ENCODE measurements at places on chromosomes 6 and 20.

GRCh38 chr6:36633915-36634314, 39.8 kb downstream of the SRSF3 start:
- DNase-seq = no peak

DNA sequence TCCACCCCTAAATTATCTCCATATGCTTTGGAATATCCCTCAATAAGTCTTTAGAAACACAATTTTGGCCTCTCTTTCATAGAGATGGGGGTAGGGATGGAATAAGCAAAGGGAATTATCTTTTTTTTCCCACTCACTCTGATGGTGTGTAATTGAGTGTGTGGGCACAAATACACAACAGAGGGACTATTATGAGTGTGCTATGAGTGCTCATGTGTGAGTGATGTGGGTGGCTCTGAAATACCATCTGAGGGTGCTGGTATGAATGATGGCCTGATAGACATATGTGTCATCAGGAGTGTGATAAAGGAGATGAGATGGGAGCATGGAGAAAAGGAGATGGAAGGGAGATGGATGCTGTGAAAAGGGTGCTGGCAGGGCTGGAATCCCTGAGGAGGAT, 35.6 kb downstream of the GSS start:
- DNase-seq = no peak

GRCh38 chr6:167846997-167847606, 20.4 kb downstream of the AFDN start:
- DNase-seq = no peak

DNA sequence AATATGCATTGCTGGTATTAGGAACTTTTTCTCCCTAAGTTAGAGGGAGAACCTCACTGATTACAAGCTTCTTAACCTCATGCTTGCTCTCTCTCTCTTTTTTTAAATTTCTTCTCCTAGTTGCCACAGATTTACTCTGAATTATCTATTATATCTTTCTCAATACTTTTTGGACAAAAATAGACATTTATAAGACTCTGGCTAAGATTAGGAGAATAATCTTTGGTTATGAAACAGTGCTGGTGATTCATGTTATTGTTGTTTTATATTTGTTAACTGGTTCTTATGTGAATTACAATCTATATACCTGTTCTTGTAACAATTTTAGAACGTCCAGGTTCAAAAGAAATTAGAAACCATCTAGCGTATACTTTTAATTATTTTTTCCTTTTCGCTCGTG, 187.8 kb downstream of the OGFRL1 start:
- no peak for DNase-seq

- DNase-seq = peak; percentile 6
These were observed 175.3 kb upstream of the CST7 start for GRCh38 chr20:24773751-24774201.

GRCh38 chr6:7696061-7696460, 29.8 kb upstream of the BMP6 start:
- DNase-seq = no peak

DNA sequence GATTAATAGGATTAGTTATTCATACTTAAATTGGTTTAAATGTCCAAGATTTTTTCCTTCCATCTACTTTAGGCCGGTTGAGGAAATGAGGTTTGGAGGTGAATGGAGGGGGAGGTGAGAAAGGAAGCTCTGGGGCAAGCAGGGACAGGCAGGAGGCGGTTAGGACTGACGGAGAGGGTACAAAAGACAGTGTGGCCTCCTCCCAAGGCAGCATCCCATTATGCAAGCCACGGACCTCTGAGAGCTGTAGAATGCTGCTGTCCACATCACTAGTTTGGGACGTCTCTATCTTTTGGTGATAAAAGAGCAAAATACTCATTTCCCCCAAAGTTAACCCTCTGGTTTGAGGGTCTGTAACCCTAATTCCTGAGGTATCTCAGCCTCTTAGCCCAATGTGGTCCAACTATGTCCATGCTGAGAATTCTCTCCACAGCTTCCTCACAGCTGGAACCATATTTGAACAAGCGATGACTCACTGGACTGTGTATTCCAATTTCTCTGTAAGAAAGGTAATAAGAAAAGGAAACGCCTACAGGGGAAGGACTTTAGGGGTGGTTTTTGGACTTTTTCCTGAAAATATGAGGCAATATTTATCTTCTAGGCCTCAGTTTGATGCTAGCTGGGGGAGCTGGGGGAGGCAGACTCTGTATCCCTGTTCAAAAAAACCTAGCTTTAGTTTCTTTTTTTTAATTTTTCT, 172.2 kb downstream of the TFAP2B start:
- no peak for DNase-seq

Data from stimulated activated CD4-positive, alpha-beta T cell treated with anti-CD3 and anti-CD28 coated beads, Interleukin-12 subunit alpha, Interleukin-12 subunit beta, amount 100 ng/mL, for 48 hours (primary cell).